Neuronal stem cell (in vitro differentiated cells): ENCODE measurements at places on chromosomes 5 and 9.
A peak's percentile ranks its signal among the peaks of the same experiment; 100 is the strongest.

- DNase-seq, result peak; percentile 48
Observed at GRCh38 chr5:140114341-140115185, 654 bp downstream of the PURA start.

GRCh38 chr5:115452536-115453235 lies 91.9 kb downstream of the FEM1C start:
- no peak for DNase-seq

DNA sequence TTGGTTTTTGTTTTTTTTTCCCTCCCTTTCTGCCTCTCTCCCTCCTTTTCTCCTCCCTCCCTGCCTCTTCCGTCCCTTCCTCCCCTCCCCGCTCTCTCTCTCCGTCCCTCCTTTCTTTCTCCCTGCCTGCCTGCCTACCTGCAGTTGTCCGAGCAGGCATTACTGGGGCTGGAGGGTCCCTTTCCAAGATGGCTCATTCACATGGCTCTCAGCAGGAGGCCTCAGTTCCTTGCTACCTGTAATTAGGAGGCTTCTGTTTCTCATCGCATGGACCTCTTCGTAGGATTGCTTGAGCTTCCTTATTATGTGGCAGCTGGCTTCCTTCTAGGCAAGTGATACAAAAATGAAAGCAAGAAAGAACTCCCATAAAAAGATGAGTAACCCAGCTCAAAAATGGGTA lies 8.0 kb downstream of the RGS3 start:
- DNase-seq, result no peak

DNA sequence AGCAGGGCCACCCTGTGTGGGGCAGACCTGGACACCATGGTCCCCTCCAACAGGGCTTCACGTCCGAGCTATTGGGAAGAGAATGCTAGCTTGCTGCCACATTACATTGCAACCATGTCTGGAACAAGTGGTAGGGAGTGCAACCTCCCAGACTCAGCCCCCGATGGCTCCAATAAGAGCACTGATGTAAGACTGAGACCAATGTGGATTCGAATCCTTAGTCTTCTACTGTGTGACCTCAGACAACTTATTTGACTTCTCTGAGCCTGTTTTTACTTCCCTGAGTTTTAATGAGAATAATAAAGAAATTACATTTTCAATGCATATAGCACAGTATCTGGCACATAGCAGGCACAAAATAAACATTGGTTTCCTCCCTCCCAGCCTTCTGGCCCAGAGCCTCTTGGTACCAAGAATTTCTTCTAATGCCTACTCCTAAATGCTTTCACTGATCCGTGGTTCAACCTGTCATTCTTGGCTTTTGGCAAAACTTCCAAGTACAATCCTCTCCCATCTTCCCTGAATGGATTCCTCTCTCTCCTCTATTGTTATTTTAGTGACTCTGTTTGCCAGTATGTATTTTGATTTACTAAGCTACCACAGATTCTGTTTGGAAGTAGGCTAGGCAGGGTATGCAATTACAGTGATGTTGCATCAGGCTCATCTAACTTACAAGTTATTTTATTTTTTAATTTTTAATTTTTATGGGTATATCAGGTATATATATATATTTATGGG lies 34.6 kb upstream of the COL15A1 start:
- no peak for DNase-seq

DNA sequence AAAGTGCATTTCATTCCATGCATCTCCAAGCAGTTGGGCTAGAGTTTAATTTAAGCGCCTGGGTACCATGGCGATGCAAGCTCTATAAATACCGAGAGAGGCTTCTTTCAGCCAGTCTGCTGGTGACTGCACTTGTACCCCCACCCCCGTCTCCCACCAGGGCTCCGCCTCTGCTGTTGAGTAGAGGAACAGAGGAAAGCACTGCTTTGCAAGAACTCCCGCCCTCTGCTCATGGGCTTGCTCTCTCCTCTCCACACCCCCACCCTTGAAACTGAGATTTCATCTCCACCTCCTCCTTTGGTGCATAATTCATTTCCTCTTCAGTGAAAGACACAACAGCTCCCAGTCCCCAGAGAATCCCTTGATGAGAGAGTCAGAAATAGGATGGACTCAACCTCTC lies 5.1 kb upstream of the WWC1 start:
- DNase-seq, result no peak

- no peak for DNase-seq
Observed at GRCh38 chr9:130448771-130449603, 4.2 kb downstream of the ASS1 start.

- no peak for DNase-seq
Observed at GRCh38 chr5:170541146-170541769, 37.4 kb downstream of the KCNIP1 start.

- DNase-seq, result no peak
Observed at GRCh38 chr5:65172486-65173129, 309.1 kb downstream of the ADAMTS6 start.

GRCh38 chr5:75496026-75496425 lies 15.4 kb downstream of the CERT1 start:
- DNase-seq, result no peak

DNA sequence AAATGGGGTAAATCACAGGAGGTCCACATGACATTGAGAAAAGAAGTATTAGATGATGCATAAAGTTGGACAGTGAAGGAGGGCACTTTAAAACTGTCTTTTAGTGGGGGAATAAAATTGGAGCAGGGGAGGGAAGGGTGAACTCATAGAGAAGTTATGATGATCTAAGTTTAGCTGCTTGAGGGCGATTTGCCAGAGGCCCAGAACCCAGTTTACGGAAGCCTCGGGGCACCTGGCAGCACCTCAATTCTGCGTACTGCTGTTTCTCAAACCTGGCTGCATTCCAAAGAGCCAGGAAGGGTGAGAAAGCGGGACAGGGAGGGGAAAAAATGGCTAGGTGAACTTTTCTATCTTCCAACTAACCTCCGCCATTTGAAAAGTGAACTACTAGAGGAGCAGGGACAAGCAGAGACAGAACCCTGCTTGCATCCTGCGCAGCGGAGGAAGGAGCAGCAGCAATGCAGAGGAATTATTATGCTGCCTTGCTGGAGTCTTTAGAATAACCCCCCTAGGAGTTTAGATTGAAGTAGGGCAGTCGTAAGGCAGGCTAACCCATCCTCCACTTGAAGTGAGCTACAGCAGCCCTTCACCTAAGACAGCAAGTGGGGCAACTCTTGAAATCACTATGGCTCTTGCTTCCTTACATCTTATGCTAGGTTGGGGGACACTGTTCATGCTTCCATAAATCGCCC lies 316.8 kb downstream of the BRINP1 start:
- DNase-seq, result no peak

- no peak for DNase-seq
Observed at GRCh38 chr5:73390972-73391371, 57.6 kb downstream of the FOXD1 start.

DNA sequence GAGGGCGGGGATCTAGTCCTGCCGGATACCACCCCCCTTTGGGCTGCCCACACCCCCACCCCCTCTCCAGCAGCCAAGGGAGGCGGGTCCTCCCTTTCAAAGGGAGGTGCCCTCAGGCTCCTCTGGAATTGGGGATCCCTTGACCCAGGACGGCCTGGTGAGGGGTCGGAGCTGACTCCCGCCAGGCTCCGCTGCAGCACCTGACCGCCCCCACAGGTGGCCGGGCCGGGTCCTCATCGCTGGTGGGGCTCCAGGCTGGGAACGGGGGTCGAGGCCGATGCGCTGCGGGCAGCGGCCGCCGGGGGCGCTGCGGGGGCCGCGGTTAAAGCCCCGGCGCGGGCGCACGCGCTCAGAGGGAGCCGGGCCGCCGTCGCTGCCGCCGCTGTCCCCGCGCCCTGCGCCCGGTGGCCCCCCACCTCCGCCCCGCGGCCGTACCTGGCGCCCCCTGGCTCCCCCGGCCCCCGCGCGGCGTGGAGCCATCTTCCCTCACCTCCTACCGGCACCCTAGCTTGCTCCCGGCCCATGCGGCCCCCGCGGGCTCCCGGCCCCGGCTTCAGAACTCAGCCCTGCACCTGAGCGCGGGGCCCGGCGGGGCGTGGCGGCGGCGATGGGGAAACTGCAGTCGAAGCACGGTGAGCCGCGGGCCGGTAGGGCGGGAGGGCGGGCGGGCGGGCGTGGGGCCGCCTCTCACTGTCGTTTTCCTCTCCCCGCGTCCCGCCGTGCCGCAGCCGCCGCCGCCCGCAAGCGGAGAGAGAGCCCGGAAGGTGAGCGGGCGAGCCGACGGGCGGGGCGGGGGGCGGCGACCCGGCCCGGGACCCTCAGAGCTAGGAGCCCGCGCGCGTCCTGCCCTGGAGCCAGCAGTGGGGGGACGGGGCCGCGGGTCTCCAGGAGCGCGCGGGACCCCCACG lies at the start of gene NKD2:
Gene NKD2, plus strand, starts transcription at position 352 of the 908 bp plus-strand sequence. Its CDS starts 256 bp downstream, at position 608.
- peak; percentile 56 for DNase-seq

GRCh38 chr9:80784647-80785046 lies 904.7 kb downstream of the TLE1 start:
- no peak for DNase-seq

- no peak for DNase-seq
Observed at GRCh38 chr5:89353837-89354551, 471.0 kb upstream of the MEF2C start.

GRCh38 chr5:72106817-72107130 lies 501 bp upstream of the MAP1B start:
- no peak for DNase-seq
